ENCODE measurements at places on chromosomes 16 and 17.

DNA sequence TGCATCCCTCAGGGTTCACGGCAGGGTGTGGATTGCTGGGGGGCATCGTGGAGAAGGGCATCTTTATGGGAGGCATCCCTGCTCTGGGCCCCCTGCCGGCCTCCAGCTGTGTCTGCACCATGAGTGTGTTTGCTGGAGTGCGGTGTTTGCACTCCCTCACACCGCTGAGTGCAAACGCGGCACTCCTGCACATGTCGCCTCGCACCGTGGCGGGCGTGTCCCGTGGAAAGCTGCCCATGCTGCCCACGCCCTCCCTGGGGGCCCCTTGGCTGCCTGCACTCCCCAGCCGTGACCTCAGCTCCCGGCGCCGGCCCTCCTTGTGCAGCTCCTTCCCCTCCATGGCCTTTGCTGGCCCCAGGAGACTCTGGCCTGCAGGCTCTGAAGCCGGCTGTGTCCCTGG is 74.6 kb upstream of the ZNF750 start:
- no peak for DNase-seq

DNA sequence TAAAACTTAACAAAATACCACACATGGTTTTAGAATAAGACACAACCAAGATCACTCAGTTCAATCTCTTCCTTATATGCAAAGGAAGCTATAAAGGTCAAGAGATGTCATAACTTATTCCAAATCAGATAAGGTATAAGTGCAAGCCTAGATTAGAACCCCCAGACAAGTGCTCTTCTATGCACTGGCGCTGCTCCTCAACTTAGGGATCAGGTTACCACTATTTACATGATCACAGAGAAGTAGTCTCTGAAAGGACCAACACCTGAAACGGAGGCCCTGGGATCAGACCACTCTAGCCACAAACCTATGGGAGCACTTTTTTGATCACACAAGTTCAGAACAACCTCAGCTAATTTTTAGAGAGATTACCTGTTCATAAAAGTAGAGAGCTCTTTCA is 16.6 kb downstream of the COPS3 start:
- no peak for DNase-seq

- no peak for DNase-seq
Measured at GRCh38 chr17:9332132-9332494, 243.5 kb downstream of the STX8 start.

DNA sequence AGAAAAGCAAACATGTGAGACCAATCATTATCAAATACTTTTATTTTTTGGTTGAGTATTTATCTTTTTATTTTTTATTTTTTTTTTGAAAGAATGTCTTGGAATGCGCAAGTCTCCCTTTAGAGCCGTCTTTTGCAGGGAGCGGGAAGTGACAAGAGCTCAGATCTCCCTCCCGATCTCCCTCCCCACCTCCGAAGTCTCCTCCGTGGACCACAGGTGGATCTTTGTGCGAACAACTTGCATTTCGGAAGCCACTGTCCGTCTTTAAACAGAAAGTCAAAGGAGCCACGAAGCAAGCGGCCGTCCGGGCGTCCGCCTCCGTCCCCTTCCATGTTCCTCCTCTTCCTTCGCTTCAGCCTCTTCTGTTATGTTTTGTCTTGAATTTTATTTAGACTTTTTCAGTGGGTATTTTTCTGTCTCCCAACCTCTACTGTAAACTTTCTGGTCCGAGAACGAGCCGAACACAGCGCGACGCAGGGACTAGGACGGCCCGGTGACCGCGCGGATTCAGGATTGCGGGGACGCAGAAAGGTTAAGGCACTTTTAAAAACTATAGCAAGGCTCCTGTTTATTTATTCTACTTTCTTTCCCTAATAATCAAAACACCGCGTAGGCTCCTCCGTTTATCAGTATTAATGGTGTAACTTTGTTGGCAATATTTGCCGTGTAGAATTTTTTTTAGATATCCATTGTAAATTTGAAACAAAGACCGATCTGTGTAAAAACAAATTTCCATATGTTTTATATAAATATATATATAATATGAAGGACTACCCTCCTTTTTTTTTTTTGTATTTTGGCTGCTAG is 3.3 kb downstream of the FOXF1 start:
- DNase-seq = no peak

GRCh38 chr16:53112015-53112414 is 57.2 kb downstream of the CHD9 start:
- no peak for DNase-seq

- DNase-seq = no peak
Measured at GRCh38 chr16:47486856-47487255, 25.7 kb downstream of the PHKB start.

- DNase-seq = no peak
Measured at GRCh38 chr17:45092911-45093430, 31.9 kb downstream of the NMT1 start.

- no peak for DNase-seq
Measured at GRCh38 chr16:69644790-69645189, 79.0 kb downstream of the NFAT5 start.

GRCh38 chr16:79191933-79192332 is 408.6 kb downstream of the MAF start:
- no peak for DNase-seq

GRCh38 chr17:65115839-65116238 is 21.3 kb upstream of the RGS9 start:
- no peak for DNase-seq

GRCh38 chr17:42667088-42667951 is 8.2 kb downstream of the TUBG2 start:
- no peak for DNase-seq

DNA sequence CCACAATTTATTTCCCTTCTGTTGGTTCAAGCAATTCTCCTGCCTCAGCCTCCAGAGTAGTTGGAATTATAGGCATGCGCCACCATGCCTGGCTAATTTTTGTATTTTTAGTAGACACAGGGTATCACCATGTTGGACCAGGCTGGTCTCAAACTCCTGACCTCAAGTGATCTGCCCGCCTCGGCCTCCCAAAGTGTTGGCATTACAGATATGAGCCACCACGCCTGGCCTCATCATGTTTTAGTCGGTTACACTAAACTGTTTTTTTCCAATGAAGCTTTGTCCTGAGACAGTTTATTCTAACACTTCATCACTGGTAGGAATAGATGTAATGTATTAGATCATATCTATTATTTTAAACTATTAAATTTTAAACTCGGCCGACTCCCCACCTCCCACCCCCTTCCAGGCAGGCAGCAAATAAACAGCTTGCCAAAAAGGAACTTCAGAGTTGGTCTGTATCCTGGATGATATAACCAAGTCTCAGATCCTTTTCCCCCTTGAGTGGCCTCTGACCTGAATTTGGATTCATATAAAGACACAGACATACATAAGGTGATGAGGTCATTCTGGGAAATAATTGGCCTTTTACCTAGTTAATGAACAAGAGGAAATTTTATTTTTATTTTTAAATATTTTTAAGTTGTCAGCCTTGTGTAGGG is 18.4 kb upstream of the CORO6 start:
- DNase-seq = no peak

- DNase-seq = no peak
Measured at GRCh38 chr17:77116371-77116860, 24.4 kb upstream of the SEC14L1 start.

DNA sequence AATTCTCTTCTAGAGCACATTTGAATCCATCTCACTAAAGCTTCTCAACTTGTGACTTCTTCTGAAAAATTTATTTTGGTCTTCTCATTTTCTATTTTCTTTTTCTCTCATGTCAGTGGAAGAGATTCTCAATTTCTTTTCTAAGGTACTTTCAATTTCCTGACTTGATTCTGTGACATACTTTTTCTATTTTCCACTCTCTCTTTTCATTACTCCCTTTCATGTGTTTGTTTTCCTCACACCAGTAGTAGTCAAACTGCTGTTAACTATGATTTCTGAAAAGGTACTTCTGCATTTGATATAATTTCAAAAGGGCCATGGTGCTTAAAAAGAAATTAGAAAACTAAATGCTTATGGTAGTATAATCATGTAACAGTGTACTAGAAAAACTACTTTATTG is 41.9 kb downstream of the NFAT5 start:
- no peak for DNase-seq

- DNase-seq = no peak
Measured at GRCh38 chr17:38786372-38786771, 13.0 kb downstream of the PIP4K2B start.
